Thyroid gland (tissue), 4 donors: ENCODE measurements at places on chromosomes 4 and X. TPM values are rescaled to one million over a fixed set of nuclear protein-coding genes. Genes with fewer than 3 reads are reported as not detected.
A peak's percentile ranks its signal among the peaks of the same experiment; 100 is the strongest.

- no peaks in the 10 kb centered on the region for H3K36me3 ChIP-seq
- no peaks in the 10 kb centered on the region for H3K27me3 ChIP-seq
- no peaks in the 10 kb centered on the region for H3K4me1 ChIP-seq
- H3K4me3 ChIP-seq: no peak overlapping the region
- H3K27ac ChIP-seq: no peak overlapping the region
Measured at GRCh38 chr4:110540982-110541451, 65.1 kb downstream of the ENPEP start.

Gene GPR173
- 0.78 TPM for total RNA-seq

- no peak overlapping the region for H3K4me3 ChIP-seq
- no peaks in the 10 kb centered on the region for H3K27me3 ChIP-seq
- H3K27ac ChIP-seq: no peak overlapping the region
- DNase-seq: no peak
Measured at GRCh38 chr4:54908763-54909162, 216.6 kb downstream of the KDR start.

DNA sequence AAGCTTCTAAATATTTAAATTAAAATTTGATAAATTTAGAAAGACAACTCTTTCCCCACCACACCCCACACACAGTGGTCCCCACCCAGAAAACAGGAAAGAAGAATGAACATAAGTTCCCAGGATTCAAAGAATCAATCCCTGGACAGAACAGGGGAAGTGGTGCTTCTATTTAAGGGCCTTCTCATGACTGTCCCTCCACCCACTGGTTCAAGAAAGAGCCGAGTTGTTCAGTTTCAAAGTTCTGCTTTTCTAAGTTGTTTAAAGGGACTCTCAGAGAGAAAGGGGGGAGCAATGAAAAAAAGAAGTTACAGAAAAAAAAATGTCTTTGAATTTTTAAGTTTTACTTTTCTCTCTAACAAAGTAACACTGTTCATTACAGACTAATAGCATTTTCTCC is 195.8 kb downstream of the PDGFC start:
- H3K4me1 ChIP-seq: no peaks in the 10 kb centered on the region
- H3K4me3 ChIP-seq: no peak overlapping the region
- DNase-seq: no peak
- no peaks in the 10 kb centered on the region for H3K36me3 ChIP-seq

- no peak overlapping the region for H3K4me3 ChIP-seq
- no peaks in the 10 kb centered on the region for H3K36me3 ChIP-seq
- no peak overlapping the region for H3K27ac ChIP-seq
Measured at GRCh38 chr4:127771535-127772275, 10.4 kb upstream of the HSPA4L start.

DNA sequence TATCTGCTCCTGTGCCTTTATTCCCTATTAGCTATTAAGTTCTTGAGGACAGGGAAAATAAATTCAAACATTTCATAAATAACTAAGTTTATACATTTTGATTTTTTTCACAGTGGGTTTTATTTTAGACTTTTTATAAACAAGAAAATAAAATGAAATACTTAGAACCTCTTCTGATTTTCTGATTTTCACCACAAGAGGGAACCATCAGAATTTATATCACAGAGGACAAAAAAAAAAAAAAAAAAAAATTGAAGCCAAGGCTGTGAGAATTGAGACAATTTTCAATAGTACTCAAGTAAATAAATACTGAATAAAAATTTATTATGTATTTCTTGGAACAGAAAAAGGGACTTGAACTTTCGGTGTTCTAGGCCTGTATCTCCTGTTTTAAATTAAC is 288.1 kb downstream of the SH3BGRL start:
- no peak for DNase-seq
- no peaks in the 10 kb centered on the region for H3K4me1 ChIP-seq
- H3K36me3 ChIP-seq: no peaks in the 10 kb centered on the region
- H3K27ac ChIP-seq: no peak overlapping the region
- H3K27me3 ChIP-seq: no peaks in the 10 kb centered on the region

Gene CWH43
- 16.0 TPM for total RNA-seq

DNA sequence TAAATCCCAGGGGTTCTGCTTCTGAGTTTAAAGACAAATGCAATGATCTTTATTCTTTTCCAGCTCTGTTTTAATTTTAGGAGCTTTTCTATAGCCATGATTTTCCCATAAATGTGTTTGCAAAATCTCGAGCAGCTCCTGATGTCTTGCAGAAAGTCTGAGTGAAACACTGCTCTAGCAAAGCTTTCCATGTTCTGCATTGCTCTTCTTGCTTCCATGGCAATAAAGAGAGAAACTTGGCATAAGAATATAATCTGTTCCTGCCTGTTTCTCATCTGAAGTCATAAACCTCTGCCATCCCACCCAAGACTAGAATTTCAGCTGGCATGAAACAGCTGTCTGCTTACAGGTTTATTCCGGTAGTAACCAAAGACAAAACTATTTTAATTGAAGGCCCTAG is 254.5 kb downstream of the SPRY1 start:
- no peak overlapping the region for H3K4me3 ChIP-seq
- no peak overlapping the region for H3K27ac ChIP-seq
- no peak for DNase-seq
- no peaks in the 10 kb centered on the region for H3K27me3 ChIP-seq
- no peaks in the 10 kb centered on the region for H3K36me3 ChIP-seq

GRCh38 chrX:103817502-103817901 is 14.6 kb downstream of the RAB9B start:
- no peaks in the 10 kb centered on the region for H3K27me3 ChIP-seq
- no peaks in the 10 kb centered on the region for H3K36me3 ChIP-seq
- no peak for DNase-seq
- H3K4me3 ChIP-seq: no peak overlapping the region
- no peak overlapping the region for H3K27ac ChIP-seq

Gene PPA2
- total RNA-seq: 435 TPM

DNA sequence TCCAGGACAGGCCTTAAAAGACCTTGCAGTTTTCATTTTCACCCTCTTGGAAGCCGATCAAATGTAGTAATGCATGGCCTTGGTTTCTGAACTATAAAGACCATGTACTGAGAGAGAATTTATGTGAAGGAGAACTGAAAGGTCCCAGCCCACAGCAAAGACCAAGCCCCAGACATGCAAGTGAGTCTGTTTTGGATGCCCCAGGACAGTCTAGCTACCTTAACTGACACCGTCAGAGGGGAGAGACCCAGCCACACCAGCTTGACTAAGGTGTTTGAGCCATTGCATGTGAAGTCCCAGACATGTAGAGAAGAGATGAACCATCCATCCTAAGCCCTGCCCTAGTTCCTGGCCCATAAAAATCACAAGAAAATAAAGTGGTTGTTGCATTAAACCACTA is 316.8 kb upstream of the GATB start:
- DNase-seq: no peak
- no peaks in the 10 kb centered on the region for H3K36me3 ChIP-seq
- no peak overlapping the region for H3K4me3 ChIP-seq
- no peak overlapping the region for H3K27ac ChIP-seq
- no peaks in the 10 kb centered on the region for H3K27me3 ChIP-seq

Gene EDNRA
- 5.9 TPM for total RNA-seq

Gene ZNF141
- total RNA-seq: 52.0 TPM

GRCh38 chrX:45823536-45823935 is 622.9 kb upstream of the DIPK2B start:
- no peaks in the 10 kb centered on the region for H3K27me3 ChIP-seq
- H3K36me3 ChIP-seq: no peaks in the 10 kb centered on the region
- H3K27ac ChIP-seq: no peak overlapping the region
- H3K4me3 ChIP-seq: no peak overlapping the region

GRCh38 chrX:129825746-129826505 is 17.8 kb downstream of the ZDHHC9 start:
- no peaks in the 10 kb centered on the region for H3K27me3 ChIP-seq
- DNase-seq: no peak
- H3K36me3 ChIP-seq: no peaks in the 10 kb centered on the region
- H3K27ac ChIP-seq: no peak overlapping the region
- no peak overlapping the region for H3K4me3 ChIP-seq

- no peaks in the 10 kb centered on the region for H3K4me1 ChIP-seq
- DNase-seq: no peak
- H3K36me3 ChIP-seq: no peaks in the 10 kb centered on the region
- H3K27ac ChIP-seq: no peak overlapping the region
- no peak overlapping the region for H3K4me3 ChIP-seq
Measured at GRCh38 chrX:51026862-51027261, 116.3 kb downstream of the BMP15 start.

- H3K4me1 ChIP-seq: no peaks in the 10 kb centered on the region
- no peaks in the 10 kb centered on the region for H3K36me3 ChIP-seq
- peaks cover 5% of the 10 kb centered on the region for H3K27me3 ChIP-seq
- DNase-seq: no peak
Measured at GRCh38 chr4:8897251-8898167, 25.9 kb upstream of the HMX1 start.

DNA sequence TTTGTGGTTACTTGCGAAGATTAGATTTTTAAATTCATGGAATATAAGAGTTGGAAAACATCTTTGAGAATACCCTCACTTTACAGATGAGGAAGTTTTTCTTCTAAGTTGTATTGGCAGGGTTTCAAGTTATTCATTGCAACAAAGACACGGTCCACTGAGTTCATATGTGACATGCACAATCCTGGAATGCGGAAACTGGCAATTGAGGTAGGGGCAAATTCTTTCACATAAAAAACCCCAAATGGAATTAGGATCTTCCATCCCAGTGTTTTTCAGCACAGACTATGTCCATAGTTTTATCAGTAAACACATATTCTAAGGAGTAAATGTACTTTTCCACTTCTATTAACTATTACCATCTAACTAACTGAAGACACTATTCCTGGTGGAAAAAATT is 81.8 kb upstream of the NAP1L5 start:
- peak overlapping the region; percentile 57 for H3K27ac ChIP-seq
- no peaks in the 10 kb centered on the region for H3K36me3 ChIP-seq
- H3K4me3 ChIP-seq: no peak overlapping the region
- H3K27me3 ChIP-seq: no peaks in the 10 kb centered on the region
- peaks cover 14% of the 10 kb centered on the region for H3K4me1 ChIP-seq
- DNase-seq: no peak

Gene LDB2
- total RNA-seq: 71.5 TPM

DNA sequence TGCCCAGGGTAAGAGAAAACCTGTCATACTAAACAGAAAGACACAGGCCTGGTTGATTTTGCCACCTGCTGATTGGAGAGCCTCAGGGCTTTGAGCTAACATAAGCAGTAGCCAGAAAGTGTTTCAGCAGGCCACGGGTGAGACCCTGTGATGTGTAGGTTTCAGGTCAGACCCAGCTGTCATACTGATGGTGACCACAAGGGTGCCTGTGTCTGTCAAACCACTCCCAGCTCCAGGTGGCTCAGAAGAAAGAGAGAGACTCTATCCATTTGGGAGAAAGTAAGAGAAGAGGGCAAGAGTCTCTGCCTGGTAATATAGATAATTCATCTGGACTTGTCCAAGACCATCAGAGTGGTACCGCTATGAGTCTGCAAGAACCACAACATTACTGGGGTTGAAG is 72.8 kb upstream of the NLRP2B start:
- no peaks in the 10 kb centered on the region for H3K4me1 ChIP-seq
- H3K27ac ChIP-seq: no peak overlapping the region

DNA sequence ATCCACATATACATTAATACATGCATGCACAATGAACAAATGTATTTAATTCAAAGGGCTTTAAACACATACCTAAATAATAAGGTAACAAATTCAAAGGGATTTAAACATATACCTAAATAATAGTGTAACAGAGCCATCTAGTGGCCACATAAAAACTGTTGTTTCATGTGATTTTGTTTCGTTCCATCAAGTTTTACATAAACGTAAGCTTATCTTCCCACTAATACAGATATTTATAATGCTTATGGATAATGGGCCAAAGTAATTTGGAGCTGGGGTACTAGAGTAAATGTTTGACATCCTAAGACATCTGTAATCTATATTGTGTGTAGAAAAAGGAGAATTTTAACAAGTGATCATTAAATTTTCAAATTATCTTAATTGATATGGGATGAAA is 82.3 kb downstream of the PRSS12 start:
- no peak for DNase-seq
- H3K4me3 ChIP-seq: no peak overlapping the region

DNA sequence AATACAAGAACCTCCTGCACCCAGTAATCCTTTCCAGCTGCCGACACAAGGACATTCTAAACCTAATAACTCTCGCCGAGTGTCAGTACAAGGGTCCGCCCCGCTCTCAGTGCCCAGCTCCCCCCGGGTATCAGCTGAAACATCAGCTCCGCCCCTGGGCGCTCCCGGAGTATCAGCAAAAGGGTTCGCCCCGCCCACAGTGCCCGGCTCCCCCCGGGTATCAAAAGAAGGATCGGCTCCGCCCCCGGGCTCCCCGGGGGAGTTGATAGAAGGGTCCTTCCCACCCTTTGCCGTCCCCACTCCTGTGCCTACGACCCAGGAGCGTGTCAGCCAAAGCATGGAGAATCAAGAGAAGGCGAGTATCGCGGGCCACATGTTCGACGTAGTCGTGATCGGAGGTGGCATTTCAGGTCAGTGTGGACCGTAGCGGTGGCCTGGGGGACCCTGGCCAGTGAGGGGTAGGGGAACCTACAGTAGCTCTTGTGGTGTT is at the start of gene MAOA:
Gene MAOA, plus strand, starts transcription at position 295 of the 490 bp plus-strand sequence. Its CDS starts 43 bp downstream, at position 338.
- no peaks in the 10 kb centered on the region for H3K36me3 ChIP-seq
- peak; percentile 96 for DNase-seq
- peak within 1 kb of the TSS; percentile 93 for H3K27ac ChIP-seq
- H3K4me1 ChIP-seq: no peaks in the 10 kb centered on the region
- H3K4me3 ChIP-seq: peak within 1 kb of the TSS; percentile 62

GRCh38 chr4:721261-722168 is 15.9 kb downstream of the PCGF3 start:
- H3K36me3 ChIP-seq: no peaks in the 10 kb centered on the region
- DNase-seq: no peak
- H3K27ac ChIP-seq: no peak overlapping the region
- no peaks in the 10 kb centered on the region for H3K27me3 ChIP-seq
- no peaks in the 10 kb centered on the region for H3K4me1 ChIP-seq

DNA sequence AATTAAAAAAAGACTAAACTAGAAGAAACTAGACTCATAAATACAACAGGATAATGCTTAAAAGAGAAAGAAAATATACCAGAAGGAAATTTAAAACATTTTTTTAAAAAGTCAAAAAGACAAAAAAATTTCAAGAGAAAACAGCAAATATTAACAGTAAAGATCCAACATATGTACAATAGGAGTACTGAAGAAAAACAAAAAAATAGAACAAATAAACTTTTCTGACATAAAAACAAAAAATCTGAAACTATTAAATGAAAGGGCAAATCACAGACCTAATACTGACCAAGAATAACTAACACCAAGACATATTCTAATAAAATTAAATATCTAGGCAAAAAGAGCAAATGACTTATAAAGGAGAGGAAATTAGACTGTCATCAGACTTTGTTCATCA is 11.5 kb downstream of the DNAJB14 start:
- no peak for DNase-seq
- no peaks in the 10 kb centered on the region for H3K27me3 ChIP-seq
- H3K4me1 ChIP-seq: no peaks in the 10 kb centered on the region
